ENCODE measurements at places on chromosomes 13 and 19.

DNA sequence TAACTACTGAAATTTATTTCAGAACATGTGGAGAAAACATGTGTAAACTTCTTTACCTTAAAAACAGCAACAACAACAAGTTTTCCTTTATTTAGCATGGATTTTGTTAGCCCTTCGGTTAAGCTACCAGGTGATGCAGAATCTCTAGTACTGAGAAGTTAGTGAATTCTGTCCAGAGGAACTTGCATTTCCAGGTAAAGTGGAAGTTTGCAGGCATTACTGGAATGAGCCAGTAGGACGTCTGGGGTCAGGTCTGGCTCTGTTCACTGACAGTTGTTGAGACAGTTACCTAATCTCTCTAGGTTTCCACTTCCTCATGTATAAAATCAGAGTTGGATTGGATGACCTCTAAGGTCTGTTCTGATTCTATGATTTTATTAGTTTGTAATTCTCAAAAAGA, 244.3 kb downstream of the OLFM4 start:
- peak; percentile 30 for DNase-seq

- DNase-seq: peak; percentile 58
Observed at GRCh38 chr13:66225072-66225471, 1005.1 kb downstream of the PCDH9 start.

- no peak for DNase-seq
Observed at GRCh38 chr19:45874620-45874966, 10.5 kb downstream of the FOXA3 start.

GRCh38 chr19:1690699-1691307, 38.4 kb upstream of the TCF3 start:
- DNase-seq: peak; percentile 90

DNA sequence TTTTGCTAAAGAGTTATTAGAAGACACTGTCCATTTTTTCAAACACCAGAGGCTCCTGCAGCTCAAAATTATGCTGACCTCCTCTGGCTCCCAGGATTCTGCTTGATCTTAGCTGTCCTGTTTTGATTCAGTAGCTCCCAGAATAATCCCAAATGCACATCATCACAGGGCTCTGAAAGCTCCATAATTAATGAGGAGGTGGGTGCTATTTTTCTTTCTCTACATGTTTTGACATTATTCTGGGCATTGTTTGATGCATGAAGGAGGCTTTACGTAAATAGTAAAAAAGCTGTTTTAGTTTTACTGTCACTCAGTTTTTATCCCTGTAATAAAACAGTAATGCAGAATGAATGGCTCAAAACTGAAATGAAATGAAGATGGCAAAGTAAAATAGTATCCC, 495.4 kb downstream of the DCT start:
- DNase-seq: no peak
